Astrocyte (in vitro differentiated cells and primary cell): ENCODE measurements at places on chromosomes 16 and 17.

DNA sequence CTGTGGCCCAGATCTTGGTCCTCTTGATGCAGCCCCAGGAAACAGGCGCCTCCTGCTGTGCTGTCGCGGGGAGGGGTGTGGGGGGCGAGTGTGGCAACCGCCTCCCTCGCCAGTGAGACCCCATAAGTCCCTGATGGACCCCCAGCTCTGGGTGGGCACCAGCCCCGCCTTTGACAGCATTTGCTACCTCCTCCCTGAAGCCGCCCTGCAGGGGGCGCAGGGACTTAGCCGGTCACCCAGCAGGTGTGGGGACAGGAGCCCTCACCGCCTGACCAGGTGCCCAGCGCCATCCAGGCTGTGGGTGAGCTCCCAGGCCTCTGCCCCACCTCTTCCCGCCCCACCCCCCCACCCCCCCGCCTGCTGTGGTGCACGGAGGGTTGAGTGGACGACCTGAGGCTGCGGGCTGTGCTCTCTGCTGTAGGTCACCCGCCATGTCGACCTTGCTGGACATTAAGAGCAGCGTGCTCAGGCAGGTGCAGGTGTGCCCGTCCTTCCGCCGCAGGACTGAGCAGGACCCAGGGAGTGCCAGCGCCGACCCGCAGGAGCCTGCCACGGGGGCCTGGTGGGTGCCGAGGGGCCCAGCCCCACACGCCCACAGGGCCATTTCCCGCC is 4.8 kb downstream of the BAIAP3 start:
- DNase-seq, result no peak

- DNase-seq, result no peak
Measured at GRCh38 chr16:2145843-2146242, 2.6 kb upstream of the RAB26 start.

- no peak for DNase-seq
Measured at GRCh38 chr17:72967977-72968585, 124.4 kb downstream of the SLC39A11 start.

GRCh38 chr16:2968368-2968737 is 795 bp upstream of the PAQR4 start:
- no peak for DNase-seq

GRCh38 chr16:12739738-12740137 is 63.9 kb downstream of the CPPED1 start:
- no peak for DNase-seq

GRCh38 chr16:84531671-84532111 is 27.2 kb upstream of the MEAK7 start:
- no peak for DNase-seq

GRCh38 chr16:11792410-11793241 is 4.4 kb downstream of the ZC3H7A start:
- DNase-seq, result no peak

GRCh38 chr16:84387021-84387420 is 18.7 kb downstream of the ATP2C2 start:
- no peak for DNase-seq

DNA sequence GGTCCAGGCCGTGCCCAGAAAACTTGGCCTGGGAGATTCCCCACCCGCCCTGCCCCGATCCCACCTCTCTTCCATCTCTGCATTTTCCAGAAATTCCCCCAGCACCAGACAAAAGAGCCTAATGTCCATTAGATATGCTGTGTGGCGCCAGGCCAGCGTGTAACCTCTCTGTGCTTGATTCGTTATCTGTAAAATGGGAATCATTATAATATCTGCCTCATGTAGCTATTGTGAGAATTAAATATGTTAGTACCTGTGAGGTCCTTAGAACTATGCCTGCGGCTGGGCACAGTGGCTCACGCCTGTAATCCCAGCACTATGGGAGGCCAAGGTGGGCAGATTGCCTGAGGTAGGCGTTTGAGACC is 33.6 kb upstream of the IL21R start:
- DNase-seq, result no peak

- no peak for DNase-seq
Measured at GRCh38 chr17:5708344-5708743, 124.0 kb upstream of the NLRP1 start.

- DNase-seq, result peak; percentile 65
Measured at GRCh38 chr16:80968386-80969113, 38.1 kb downstream of the CMC2 start.

DNA sequence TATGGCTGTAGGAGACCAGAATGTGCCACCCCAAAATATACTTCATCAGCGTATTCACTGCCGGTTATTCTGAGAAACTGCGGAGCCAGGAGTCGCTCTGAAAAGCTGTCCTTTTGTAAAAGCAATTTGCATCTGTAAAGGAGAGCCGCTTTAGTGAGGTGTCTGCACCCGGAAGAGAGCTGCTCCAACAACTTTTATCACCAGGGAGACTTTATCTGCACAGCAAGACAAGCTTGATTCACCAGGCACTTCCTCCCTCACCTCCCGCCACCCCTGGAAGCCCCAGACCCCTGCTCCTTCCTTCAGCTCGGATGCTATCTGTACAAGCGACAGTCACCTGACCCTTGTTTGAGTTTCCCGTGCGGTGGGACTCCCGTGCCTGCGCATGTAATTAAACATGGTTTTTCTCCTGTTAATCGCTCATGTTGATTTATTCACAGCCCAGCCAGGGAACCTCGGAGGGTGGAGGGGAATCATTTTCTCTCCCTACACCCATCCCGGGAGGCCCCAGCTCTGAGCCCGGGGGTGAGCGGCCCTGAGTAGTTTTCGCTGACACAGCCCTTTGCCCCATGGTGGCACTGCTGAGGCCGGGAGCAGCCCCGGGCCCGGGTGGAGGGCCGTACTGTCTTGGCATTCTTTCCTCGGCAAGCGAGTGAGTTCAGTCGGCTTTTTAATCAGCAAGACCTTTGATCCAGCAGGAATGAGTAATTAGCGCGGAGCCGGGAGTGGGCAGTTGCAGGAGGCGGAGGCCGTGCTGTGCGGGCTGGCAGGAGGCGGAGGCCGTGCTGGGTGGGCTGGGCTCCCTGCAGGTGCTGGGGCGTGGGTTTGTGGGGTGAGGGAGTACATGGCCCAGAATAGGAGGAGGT is 222.7 kb upstream of the CIBAR2 start:
- DNase-seq, result peak; percentile 47

GRCh38 chr16:49854796-49855203 is 1.1 kb downstream of the ZNF423 start:
- DNase-seq, result no peak

DNA sequence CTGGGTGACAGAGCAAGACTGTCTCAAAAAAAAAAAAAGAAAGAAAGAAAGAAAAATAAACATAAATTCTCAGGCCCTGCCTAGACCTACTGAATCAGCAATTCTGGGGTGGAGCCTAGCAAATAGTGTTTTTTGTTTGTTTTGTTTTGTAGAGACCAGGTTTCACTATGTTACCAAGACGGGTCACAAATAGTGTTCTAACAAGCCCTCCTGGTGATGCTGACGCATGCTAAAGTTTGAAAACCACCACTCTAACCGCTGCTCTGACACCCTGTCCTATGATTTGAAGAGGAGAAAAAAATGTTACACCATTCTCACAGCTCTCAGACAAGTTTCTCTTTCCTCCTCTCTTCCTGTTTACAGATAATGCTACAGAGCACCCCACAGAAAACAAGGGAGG is 1.5 kb downstream of the MRPL10 start:
- no peak for DNase-seq

DNA sequence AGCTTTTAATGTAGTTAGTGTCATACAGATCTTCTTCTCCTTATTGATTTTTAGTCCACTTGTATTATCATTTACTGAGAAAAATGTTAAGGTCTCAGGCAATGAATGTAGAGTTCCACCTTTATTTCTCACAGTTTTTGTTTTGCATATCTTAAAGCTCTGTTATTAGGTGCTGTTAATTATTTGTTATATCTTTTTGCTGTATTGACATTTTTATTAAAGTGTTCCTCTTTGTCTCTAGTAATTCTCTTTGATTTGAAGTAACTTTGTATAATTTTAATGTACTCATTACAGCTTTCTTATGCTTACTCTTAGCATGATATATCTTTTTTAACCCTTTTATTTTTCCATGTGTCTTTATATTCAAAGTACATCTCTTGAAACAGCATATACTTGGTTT is 22.4 kb upstream of the USP43 start:
- DNase-seq, result no peak

DNA sequence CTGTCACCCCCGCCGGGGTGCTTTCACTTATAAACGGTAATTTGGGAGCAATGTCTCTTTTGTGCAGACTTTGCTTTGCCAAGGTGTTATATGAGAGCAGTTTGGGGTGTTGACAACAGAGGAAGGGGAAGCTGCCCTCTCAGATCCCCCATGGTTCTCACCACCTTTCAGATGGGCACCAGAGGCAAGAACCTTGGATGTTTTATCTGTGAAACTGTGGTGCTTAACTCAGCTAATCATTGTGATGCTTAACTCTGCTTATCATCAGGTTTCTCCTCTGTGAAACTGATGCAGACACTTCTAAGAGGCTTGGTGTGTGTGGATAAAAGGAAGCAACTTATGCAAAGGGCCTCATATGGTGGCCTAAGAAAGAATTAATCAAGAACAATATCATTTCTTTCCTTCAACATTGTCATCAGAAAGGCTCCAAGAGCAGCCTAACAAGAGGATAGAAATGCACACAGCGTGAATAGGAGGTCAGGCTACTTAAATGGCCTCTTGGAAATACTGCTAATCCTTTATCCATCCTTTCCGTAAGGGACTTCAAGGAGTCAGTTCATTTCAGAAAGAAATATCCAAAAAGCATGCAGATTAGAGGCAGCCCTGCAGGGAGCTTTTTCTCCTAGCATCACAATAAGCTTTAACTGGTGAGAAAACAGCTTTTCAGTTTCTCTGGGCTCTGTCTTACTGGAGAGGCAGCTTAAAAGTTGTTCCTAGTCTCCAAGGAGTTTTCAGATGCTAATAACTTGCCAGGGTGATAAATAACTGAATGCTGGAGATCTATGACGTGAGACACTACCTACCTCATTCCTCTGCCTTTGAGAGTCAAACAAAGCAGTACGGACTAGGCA is 55.1 kb upstream of the CLEC3A start:
- no peak for DNase-seq

DNA sequence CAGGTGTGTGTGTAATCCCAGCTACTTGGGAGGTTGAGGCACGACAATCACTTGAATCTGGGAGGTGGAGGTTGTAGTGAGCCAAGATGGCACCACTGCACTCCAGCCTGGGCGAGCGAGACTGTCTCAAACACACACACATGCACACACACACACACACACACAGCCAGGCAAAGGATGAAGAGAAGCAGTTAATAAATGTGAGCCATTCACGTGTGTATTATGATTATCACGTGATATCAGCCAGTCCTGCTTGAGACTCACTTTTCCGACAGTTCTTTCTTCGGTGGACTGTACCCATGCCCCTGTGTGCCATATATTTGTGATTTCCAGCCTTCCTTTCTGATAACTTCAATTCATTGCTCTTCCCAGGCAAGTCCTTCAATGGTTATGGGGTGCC is 119.3 kb downstream of the PRKCB start:
- no peak for DNase-seq

DNA sequence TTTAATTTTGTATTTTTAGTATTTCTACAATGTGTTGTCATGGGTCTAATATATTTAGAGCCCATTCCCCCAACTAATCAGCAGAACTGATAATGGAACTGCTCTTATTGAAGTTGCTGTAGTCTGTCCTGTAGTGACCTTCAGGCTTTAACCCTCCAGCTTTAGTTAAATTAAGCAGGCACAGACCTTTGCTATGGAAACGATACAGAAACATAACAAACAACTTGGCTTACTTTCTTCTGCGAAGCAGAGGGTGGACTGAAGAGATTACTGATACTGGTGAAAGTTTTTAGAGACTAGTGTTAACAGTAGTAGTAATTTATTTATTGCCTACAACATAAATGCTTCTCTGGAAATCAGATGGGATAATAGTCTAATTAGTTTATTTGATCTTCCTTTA is 61.4 kb downstream of the NFATC3 start:
- peak; percentile 5 for DNase-seq
